ENCODE measurements at places on chromosomes 7 and 10. TPM values are rescaled to one million over a fixed set of nuclear protein-coding genes. Genes with fewer than 3 reads are reported as not detected.

- H3K36me3 ChIP-seq = no peaks in the 10 kb centered on the region
- H3K27me3 ChIP-seq = no peaks in the 10 kb centered on the region
- DNase-seq = no peak
- H3K27ac ChIP-seq = no peak overlapping the region
- no peak overlapping the region for H3K4me3 ChIP-seq
Measured at GRCh38 chr10:60703266-60704041, 74.8 kb upstream of the CDK1 start.

DNA sequence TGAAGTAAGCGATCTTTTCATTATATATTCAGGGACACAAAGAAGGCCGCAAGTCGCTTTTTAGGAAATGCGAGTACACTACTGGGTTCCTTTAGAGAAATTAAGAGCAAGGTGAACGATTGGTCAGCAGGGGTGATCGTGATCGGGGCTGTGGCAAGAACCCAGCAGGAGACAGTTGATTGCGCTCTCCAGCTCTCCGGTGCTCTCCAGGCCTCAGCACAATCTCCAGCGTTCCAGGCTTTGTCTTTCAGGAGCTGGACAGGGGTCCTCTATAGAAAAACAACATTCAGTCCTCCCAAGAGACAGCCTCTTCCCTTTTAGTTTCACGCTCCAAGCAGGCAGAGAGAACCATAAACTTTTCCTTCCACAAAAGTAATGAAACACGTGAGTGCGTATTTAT is 170.5 kb upstream of the KLF6 start:
- no peaks in the 10 kb centered on the region for H3K27me3 ChIP-seq
- no peak for DNase-seq
- H3K4me1 ChIP-seq = no peaks in the 10 kb centered on the region
- no peak overlapping the region for H3K4me3 ChIP-seq

DNA sequence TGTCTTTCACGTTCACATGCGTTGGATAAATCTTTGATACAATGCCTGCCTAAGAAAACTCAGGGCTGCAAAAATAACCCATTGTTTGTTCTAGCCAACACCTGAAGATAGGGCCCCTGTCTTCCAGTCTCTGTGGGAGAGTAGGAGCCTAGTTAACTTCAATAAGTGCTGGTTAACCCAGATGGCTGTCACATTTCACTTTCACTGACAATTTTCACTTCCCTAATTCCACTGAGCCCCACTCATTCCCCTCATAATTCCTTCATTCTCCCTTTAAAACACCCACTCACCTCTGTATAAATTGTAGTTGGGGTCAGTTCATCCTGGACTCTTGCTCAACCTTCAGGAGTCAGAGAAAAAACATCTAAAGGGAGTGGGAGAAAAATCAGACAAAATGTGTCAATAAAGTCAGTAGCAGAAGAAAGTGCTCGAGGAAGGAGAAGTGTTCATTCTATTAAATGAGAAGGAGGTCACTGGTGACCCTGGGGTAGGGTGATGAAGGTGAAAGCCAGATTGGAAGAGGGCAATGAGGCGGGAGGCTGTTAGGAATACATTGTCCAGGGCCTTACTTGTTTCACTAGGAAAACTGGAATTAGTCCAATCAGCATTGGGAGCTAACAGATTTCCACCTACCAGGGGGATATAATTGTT is 51.2 kb upstream of the ABI1 start:
- no peak overlapping the region for H3K4me3 ChIP-seq
- H3K27ac ChIP-seq = no peak overlapping the region
- no peaks in the 10 kb centered on the region for H3K27me3 ChIP-seq

- no peak overlapping the region for H3K27ac ChIP-seq
- H3K4me1 ChIP-seq = peaks cover 14% of the 10 kb centered on the region
- H3K27me3 ChIP-seq = no peaks in the 10 kb centered on the region
- H3K4me3 ChIP-seq = no peak overlapping the region
- DNase-seq = no peak
Measured at GRCh38 chr7:50728184-50728583, 54.5 kb downstream of the GRB10 start.

GRCh38 chr7:42572056-42572455 is 335.0 kb upstream of the GLI3 start:
- H3K4me1 ChIP-seq = no peaks in the 10 kb centered on the region
- no peaks in the 10 kb centered on the region for H3K36me3 ChIP-seq
- H3K4me3 ChIP-seq = no peak overlapping the region
- H3K27ac ChIP-seq = no peak overlapping the region

GRCh38 chr7:69757528-69757927 is 159.3 kb downstream of the AUTS2 start:
- no peak for DNase-seq
- H3K27ac ChIP-seq = no peak overlapping the region
- peaks cover 12% of the 10 kb centered on the region for H3K4me1 ChIP-seq
- no peak overlapping the region for H3K4me3 ChIP-seq
- H3K36me3 ChIP-seq = no peaks in the 10 kb centered on the region
- H3K27me3 ChIP-seq = no peaks in the 10 kb centered on the region

DNA sequence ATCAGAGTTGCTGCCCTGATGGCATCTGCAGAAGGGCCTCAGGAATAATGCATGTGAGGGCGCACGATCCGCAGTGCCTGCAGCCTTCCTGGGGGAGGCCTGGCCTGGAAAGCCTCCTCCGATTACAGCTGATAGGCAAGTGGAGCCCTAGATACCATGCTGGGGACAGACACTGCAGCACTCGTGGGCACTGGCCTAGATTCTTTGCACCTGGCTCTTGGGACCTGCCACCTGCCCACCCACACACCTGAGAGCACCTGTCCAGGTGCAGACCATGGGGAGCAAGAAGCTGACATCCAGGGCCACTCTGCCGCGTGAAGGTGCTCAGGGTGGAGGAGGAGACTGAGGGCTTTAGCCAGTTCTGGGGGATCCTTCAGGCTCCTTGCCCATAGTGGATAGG is 14.8 kb downstream of the YKT6 start:
- no peaks in the 10 kb centered on the region for H3K27me3 ChIP-seq
- H3K4me1 ChIP-seq = no peaks in the 10 kb centered on the region
- H3K36me3 ChIP-seq = no peaks in the 10 kb centered on the region
- DNase-seq = no peak
- no peak overlapping the region for H3K4me3 ChIP-seq

- no peaks in the 10 kb centered on the region for H3K4me1 ChIP-seq
- no peak overlapping the region for H3K27ac ChIP-seq
- no peaks in the 10 kb centered on the region for H3K36me3 ChIP-seq
- no peak overlapping the region for H3K4me3 ChIP-seq
Measured at GRCh38 chr10:60099998-60100747, 193.8 kb upstream of the CCDC6 start.

GRCh38 chr7:41716691-41717090 is 13.8 kb upstream of the INHBA start:
- H3K36me3 ChIP-seq = no peaks in the 10 kb centered on the region
- H3K27ac ChIP-seq = no peak overlapping the region
- no peak overlapping the region for H3K4me3 ChIP-seq
- H3K27me3 ChIP-seq = no peaks in the 10 kb centered on the region

- no peaks in the 10 kb centered on the region for H3K36me3 ChIP-seq
- no peaks in the 10 kb centered on the region for H3K4me1 ChIP-seq
- H3K27ac ChIP-seq = no peak overlapping the region
- no peak for DNase-seq
- no peak overlapping the region for H3K4me3 ChIP-seq
Measured at GRCh38 chr10:9596368-9596920, 1421.2 kb upstream of the CELF2 start.

- no peaks in the 10 kb centered on the region for H3K36me3 ChIP-seq
- H3K27me3 ChIP-seq = no peaks in the 10 kb centered on the region
- H3K4me1 ChIP-seq = peaks cover 2% of the 10 kb centered on the region
- DNase-seq = no peak
Measured at GRCh38 chr7:7761974-7762779, 43.8 kb upstream of the RPA3 start.

The POLR2J2 gene
- total RNA-seq = 4.9 TPM

The EPHB4 gene
- total RNA-seq = 109 TPM

The CNNM1 gene
- total RNA-seq = 2.4 TPM

The FGFR2 gene
- 29.7 TPM for total RNA-seq

Data from ovary (tissue), 10 donors.